ENCODE measurements at places on chromosomes 7 and 10.
A peak's percentile ranks its signal among the peaks of the same experiment; 100 is the strongest.

DNA sequence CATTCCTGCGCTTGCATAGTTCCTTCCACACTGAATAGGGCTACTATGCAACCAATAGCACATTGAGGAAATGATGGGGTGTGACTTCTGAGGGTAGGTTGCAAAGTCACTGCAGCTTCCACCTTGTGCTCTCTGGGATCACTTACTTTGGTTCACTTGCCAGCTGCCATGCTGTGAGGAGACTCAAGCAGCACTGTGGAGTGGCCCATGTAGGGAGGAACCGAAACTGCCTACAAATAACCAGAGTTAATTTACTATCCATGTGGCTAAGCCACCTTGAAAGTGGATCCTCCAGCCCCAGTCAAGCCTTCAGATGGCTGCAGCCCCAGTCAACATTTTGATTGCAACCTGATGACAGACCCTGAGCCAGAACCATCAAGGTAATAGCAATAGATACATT is 64.3 kb downstream of the FAM204A start:
- no peak for DNase-seq

GRCh38 chr7:101308245-101309085 is 13.1 kb downstream of the IFT22 start:
- peak; percentile 69 for DNase-seq

GRCh38 chr10:78559661-78560340 is 509.0 kb upstream of the ZMIZ1 start:
- DNase-seq, result peak; percentile 25

DNA sequence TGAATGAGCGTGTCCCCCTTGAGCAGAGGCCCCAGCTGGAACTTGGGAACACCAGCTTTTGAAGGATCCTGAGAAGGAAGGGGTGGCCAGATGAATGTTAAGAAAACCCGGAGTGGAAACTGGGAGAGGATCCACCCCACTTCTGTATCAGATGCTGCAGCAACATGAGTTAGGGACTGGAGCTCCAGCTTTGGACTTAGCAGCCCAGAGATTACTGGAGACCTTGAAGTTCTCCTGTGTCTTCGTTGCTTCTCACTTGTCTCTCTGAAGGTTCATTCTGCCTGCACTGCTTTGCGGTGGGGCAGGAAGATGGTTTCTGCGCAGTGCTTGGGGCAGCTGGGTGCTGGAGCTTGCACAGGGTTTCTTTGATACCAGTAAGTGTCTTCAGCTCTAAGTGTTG is 9.3 kb downstream of the TMEM248 start:
- no peak for DNase-seq

DNA sequence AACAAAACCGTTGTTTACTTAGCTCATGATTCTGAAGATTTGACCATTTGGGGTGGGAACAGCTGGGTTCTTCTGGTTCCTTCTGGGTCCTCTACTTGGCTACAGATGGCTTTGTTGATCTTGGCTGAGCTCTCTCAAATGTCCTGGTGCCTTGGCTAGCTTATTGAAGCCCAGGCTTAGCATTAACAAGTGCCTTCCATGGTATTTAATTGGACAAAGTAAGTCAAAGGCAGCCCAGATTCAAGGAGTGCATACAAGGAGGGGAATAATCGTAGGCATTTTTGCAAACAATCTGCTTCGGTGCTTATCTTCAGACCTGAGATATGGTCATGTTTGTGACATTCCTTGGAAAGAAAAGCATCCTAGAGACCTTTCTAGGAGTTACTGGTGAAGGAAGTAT is 81.4 kb downstream of the ADCYAP1R1 start:
- DNase-seq, result no peak

GRCh38 chr10:22683140-22683389 is 31.3 kb downstream of the PIP4K2A start:
- peak; percentile 25 for DNase-seq

DNA sequence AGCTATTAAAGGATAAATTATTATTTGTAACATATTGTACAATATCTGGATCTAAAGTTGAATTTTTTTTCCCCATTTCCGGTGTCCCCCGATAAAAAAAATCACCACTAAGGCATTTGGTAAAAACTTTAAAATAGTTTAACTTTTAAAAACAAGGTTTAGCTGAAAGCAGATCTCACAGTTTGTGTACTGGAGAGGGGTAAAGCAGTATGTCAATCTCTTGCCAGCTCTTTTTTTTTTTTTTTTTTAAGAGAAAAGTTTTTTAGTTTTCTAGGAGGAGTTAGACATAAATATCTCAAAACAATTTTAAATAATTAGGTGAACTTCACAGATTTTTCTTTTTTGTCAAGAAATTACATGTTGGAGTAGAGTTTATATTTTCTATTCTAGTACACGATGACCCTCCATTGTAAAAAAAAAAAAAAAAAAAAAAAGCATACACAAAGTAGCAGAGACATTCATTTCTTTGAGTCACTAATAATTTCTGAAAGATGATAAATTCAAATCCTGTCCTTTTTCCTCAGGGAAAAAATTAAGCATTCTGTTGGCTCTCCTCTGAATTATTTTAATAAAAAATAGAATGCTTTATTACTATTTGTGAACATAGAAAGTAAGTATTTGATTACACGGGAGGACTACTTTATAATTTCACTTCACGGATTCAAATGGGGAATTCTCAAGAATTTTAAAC is 1.9 kb upstream of the HBP1 start:
- DNase-seq, result no peak

DNA sequence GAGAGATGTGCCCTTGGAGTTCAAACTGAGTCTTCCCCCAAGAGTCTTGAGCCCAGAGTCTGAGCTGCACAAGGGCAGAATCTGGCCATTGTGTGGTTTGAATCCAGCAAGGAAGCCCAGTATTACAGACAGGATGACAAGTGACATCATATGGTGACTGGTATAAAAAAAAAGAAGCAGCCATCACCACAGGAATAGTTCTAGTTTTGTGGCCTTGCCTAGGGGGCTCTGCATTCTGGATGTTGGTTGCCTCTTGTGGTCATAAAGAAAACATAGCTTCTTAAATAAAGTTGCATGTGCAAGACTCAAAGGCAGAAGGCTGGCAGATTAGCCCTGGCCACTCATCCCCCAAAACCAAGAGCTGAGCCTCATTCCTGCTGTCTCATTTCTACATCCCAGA is 16.8 kb upstream of the LRRC72 start:
- no peak for DNase-seq

GRCh38 chr7:47488969-47489342 is 93.0 kb downstream of the TNS3 start:
- no peak for DNase-seq

- DNase-seq, result no peak
These were observed 58.5 kb upstream of the FOXP2 start for GRCh38 chr7:114356133-114356532.

DNA sequence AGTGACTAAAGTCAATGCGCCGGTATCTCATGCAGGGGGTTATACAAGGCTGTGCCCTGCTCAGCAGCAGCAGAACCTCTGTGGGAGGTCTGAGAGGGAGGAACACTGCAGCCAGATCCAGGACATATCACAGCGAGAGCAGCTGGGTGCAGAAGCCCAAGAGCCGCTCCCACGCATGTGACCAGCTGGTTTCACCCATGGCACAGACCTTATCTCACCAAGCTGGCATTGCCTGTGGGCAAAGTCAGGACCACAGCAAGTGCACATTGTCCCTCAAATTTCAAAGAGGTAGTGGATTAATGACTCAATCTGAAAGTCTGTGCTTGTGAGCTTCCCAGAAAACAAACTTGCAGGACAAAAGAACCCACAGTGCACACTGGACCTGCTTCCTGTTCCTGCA is 31.6 kb upstream of the AKR1C1 start:
- DNase-seq, result no peak

DNA sequence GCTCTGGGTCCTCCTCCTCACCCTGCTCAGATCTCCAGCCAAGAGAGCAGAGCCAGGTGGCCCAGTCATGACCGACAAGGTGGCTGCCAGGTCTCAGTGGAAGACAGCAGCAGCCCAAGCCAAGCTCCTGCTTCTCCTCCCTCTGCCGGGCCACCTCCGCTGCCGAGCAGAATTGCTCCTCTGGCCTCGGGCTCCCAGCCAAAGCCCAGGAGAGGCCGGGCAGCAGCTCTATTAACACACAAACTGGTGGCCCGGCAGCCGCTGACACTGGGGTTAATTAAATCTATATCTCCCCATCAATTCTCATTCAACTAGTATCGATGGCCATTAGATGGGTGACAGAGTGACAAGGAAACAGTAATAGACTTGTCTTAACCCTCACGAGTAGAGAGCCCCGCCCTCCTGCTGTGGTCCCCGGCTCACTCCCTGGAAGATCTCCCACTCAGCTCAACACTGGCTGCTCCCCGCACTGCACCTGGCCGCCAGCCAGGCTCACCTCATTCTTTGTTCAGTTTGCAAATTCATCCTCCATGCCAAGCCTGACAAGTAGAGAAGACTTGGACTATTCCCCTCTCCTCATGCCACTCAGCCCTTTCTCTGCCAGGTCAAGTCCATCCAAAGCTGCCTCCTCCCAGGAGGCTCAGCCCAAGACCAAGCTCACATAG is 74.1 kb upstream of the UNC5B start:
- DNase-seq, result peak; percentile 9

DNA sequence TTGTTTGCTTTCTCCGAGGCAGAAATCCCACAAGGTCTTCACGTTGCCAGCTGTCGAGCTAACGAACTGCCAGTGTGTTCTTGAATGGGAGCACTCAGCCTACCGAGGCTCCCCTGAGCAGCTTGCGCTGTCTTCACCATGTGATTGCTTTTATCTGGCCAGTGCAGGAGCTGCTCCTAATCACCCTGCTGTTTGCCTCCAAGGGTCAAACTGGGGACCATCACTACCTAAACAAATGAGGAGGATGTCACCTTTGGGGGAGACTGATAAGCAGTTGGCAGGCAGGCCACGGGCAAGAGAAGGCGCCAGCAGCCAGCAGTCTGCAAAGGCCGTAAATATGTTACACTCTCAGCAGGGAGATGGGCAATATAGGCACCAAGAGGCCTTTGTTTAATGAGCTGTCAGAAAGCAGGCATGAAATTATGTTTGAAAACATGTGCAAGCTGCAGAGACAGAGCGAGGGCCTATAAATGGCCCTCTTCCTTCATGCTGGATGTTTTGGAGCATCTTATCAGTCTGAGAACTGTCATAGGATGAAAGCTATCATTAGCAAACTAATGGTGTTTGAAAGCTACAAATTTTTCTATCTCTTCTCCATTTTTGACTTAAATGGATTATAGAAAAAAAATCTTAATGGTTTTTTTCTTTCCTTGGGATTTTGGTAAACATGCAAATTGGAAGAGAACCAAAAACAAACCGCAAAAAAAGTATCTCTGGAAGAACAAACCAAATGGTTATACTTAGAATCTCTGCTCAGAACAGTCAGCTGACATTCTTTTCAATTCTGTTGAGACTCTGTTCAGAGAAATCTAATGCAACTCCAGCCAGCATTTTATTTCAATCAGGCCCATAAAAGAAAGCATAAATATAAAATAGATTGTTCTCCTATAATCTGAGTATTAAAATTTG is 267.3 kb upstream of the NPVF start:
- DNase-seq, result no peak

- peak; percentile 71 for DNase-seq
These were observed 94.3 kb upstream of the AGBL3 start for GRCh38 chr7:134891696-134892678.

- DNase-seq, result no peak
These were observed 40.1 kb downstream of the CSTF2T start for GRCh38 chr10:51659344-51659743.

GRCh38 chr7:143924851-143925250 is 10.2 kb upstream of the OR2F2 start:
- no peak for DNase-seq

- peak; percentile 71 for DNase-seq
These were observed 62.2 kb downstream of the SAMD9 start for GRCh38 chr7:93055543-93056107.

DNA sequence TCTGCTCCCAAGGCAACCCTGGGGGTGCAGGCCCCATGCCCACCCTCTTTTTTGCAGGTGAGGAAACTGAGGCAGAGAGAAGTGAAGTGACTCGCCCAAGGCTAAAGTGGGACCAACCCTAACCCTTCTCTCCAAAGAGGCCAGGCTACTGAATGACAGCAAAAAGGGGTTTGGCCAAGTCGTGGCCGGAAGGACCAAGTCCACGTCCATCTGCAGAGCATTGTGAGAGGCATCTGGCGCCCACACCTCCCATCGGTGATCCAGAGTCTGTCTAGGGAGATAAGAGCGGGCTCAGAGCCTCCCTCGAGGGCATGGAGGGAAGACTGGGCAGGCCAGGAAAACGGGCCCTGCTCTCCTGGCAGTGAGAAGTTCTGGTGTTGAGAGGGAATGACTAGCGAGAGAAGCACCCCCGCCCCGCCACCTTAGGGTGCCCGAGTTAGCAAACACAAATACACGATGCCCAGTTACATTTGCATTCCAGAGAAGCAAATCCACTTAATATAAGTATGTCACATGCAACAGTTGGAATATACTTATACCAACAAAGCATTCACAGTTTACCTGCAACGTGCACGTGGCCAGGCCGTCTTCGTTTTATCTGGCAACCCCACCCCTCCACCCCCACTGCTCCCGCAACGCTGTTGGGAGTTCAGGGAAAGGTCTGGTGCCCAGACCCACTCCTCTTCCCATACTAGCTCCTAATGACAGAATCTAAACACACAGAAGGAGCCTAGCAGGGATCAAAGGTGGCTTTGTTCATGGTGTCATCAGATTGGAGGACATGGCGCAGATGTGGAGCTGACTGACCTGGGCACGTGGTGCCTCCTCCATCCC is 124.9 kb downstream of the OAT start:
- no peak for DNase-seq

DNA sequence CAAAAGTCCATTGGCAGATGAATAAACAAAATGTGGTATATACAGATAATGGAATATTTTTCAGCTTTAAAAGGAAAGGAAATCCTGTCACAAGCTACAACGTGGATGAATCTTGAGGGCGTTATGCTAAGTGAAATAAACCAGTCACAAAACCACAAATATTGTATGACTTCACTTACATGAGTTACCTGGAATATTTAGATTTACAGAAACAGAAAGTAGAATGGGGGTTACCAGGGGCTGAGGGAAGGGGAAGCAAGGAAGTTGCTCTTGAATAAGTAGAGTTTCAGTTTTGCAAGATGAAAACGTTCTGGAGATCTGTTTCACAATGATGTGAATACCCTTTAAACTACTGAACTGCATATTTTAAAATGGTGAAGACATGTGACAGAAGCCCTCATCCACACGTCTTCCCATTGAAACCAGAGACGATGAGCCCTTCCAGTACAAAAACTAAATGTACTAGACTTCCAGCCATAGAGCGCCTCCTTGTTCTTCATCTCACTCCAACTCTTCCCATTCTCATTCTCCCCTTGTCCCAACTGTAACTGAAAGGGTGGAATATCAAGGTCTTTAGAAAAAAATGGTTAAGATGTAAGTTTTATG is 62.4 kb downstream of the MICU1 start:
- DNase-seq, result no peak

GRCh38 chr10:49572594-49573114 is 33.7 kb upstream of the ERCC6 start:
- no peak for DNase-seq

DNA sequence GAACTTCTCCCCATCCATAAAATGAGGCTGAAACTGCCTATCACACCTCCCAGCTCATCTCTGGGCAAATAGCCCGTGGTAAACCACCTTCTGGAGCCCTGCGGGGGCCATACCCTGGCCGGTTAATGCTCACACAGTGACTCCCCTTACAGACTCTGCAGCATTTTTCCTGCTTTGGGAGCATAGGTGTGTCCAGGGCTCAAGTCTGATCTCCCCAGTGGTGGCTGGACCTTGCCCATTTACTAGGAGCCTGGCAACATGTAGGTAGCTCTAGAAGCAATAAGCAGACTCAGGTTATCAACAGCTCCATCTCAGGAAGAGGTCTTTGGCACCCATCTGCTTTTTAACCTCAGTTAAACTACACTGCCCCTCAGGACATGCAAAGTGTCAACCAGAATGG is 5.5 kb upstream of the CDHR1 start:
- no peak for DNase-seq

GRCh38 chr7:7556852-7557251 is 9.8 kb upstream of the MIOS start:
- DNase-seq, result no peak

GRCh38 chr10:1109795-1110673 is 53.8 kb downstream of the WDR37 start:
- no peak for DNase-seq
